ENCODE measurements at places on chromosomes 6 and 20.

DNA sequence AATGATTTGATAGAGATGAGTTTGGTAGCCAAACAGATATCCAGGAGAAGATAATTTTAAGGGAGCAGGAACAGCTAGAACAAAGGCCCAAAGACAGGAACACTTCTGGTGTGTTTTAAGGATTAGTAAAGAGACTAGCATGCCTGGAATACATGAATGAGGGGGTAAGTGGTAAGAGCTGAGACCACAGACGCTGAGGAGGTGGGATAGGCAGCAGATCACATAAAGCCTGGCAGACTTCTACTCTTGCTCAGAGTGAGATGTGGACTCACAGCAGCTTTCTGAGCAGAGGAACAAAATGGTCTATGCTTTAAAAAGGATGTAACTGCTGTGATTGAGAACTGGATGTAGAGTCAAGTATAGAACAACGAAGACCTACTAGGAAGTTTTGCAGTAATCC is 100.1 kb downstream of the EPHA7 start:
- DNase-seq, result no peak

GRCh38 chr20:22954661-22955060 is 80.5 kb upstream of the SSTR4 start:
- DNase-seq, result no peak

DNA sequence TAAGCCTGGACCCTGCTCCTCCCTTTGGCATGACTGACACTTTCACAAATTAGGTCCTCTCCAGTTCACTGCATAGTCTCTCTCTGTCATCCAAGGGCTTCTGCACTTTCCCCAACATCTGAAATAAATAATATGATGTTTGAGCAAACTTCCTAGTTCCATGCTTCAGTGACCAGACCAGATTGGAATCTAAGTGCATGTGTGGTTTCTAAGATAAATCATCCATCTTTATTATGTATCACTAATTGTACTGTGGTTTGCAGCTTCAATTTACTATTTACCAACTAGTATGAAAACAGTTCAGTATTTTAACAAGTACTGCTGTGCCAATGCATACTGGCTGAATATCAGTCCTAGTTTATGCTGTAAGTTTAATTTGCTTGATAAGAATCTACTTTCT is 18.7 kb downstream of the SESN1 start:
- DNase-seq, result peak; percentile 52

DNA sequence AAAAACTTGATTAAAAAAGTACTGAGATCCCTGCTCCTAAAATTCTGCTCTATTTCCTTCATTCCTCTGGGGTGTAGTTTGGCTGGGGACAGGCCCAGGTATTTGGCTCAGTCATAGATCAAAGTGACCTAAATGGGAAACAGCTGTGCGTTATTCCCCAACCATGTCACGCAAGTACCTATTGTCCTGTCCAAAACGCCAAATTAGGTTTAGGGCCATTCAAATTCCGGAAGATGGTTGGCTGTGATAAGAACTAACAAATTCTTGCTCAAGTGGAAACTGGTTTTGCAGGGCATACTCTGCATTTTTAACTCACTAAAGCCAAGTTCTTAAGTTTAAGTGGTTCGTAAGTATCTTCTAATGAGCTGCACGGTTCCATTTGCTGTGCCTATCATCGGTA is 147.6 kb upstream of the TMEM170B start:
- DNase-seq, result peak; percentile 39

GRCh38 chr20:58169450-58169849 is 59.0 kb downstream of the ANKRD60 start:
- no peak for DNase-seq

- DNase-seq, result peak; percentile 47
Measured at GRCh38 chr20:7924692-7925091, 15.6 kb downstream of the HAO1 start.

DNA sequence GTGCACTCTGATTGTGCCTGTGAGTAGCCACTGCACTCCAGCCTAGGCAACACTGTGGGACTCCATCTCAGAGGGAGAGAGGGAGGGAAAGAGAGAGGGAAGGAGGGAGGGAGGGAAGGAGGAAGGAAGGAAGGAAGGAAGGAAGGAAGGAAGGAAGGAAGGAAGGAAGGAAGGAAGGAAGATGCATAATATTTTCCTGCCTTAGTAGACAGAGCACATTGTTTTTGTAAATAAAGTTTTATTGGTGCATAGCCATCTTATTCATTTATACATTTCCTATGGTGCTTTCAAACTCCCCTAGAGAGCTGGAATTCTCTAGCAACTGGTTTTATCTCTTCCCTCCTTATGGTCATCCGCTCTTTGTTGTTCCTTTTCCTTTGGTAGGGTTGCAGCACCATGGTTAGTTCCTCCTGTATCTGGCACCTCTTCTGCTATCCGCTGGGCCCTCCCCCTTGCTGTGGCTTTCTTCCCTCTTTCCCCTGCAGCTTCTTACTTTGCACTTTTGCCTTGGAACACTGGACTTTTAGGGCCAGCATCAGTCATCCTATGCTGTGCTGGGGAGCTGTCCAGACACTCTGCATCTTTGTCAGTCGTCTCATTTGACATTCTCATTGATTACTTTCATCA is 20.2 kb downstream of the GPR6 start:
- DNase-seq, result no peak

DNA sequence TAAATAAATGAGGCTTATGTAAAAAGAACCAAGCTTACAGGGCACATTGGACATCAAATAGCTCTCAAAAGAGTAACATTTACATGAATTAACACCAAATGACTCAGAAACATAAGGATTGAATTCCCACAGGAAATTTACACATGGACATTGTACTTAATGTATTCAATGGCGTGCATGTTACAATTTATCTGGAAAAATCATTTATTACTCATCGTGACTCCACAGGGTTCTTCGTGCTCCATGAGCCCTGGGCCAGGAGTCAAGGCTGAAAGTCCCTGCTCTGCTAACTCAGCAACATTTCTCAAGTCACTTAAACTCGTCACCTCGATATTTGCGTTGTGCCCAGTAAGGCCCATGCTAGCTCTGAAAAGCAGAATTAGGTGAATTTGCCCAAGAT is 158.5 kb downstream of the PHACTR1 start:
- DNase-seq, result peak; percentile 60

GRCh38 chr6:16359563-16359962 is 121.2 kb downstream of the GMPR start:
- DNase-seq, result no peak

DNA sequence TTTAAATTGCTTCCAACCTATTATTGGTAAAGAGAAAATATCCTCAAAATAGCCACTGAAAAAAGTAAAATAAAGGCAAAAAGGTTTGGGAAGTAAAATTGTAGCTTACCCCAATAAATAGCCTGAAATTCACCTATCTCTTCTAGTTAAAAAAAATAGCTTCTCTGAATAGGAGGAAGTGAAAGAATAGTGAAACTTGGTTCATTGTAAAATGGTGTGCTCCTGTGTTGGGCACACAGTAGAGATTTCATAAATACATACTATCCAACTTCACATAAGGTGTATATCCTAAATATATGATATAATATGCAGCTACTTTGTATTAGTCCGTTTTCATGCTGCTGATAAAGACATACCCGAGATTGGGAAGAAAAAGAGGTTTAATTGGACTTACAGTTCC is 45.3 kb downstream of the CDK19 start:
- DNase-seq, result no peak

GRCh38 chr20:37299718-37300528 is 10.5 kb downstream of the MANBAL start:
- DNase-seq, result no peak

DNA sequence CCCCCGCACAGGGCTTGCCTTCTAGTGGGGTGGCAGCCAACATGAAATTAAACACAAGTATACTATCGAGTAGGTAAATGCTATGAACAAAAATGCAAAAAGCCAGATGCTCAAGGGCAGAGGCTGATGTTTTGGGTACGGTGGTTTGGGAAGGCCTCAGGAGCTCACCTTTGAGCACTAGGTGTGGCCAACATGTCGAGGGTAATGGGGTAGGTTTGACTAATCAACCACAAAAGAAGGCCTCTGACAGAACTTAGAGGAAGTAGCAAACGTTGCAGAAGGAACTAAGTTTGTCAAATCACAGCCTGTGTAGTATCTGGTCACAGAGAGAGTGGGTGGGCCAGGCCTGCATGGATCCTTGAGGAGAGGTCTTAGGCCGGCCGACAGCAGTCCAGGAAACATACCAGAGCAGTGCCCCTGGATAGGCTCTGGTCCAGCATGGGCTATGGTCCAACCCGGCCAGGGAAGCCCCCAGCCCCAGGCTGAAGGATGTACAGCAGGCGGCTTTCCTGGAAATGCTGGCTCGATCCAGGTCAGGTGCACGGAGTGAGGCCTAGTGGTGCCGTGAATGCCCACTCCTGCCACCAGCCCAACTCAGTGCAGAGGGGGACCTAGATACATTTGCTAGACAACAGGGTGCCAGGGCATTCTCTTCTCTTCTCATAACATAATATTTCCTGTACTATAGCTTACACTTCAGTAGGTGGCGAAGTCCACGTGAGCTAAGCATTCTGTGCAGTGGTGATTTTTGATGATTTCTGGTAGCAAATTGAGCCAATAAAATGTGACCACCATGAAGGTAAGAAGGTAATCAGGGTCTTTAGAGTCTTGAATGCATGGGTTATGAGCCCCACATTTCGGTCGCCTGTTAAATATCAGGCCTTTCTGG is 56.3 kb upstream of the CD93 start:
- no peak for DNase-seq

DNA sequence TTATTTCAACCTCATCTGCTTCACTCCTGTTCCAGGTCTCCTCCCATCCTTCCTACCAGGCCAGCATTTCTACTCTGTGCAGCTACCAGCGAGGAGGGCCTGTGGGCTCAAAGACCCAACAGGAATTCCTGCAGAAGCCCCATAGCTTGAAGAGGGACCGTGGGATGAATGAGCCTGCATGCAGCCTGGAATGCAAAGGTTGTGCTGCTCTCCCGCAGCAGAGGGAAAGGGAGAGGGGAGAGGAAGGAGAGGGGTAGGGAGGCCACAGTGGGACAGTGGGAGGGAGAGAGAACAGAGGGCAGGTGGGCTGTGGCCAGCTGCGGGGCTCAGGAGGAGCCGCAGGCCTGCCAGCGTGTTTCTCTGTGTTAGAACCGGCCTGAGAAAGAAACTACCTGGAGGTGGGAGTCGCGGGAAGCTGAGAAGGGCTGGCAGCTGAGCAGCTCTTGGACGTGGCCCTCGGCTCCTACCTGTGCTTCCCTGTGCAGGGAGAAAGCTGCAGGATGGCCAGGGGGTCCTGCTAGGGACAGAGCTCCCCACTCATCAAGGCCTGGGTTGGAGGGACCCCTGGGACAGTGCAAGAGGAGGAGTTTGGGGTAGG is 66.1 kb upstream of the MLN start:
- DNase-seq, result no peak

GRCh38 chr20:7274870-7275269 is 507.4 kb downstream of the BMP2 start:
- DNase-seq, result no peak

DNA sequence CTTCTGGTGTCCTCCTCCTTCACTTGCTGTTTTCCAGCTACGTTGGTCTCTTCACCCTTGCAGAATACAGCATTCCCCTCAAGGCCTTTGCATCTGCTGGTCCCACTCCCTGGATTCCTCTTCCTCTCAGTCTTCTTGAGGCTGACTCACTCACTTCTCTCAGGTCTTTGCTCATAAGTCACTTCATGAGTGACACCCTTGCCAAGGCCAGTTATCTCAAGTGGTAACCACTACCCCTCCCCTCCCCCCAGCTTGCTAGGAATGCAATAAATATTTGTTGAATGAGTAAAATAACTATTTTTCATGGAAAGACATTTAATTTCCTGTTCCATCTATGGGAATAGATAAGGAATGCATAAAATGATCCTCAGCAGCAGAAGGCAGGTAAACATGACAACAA is 131.7 kb downstream of the PLCB4 start:
- no peak for DNase-seq

GRCh38 chr6:134757911-134758361 is 192.0 kb downstream of the ALDH8A1 start:
- DNase-seq, result no peak

DNA sequence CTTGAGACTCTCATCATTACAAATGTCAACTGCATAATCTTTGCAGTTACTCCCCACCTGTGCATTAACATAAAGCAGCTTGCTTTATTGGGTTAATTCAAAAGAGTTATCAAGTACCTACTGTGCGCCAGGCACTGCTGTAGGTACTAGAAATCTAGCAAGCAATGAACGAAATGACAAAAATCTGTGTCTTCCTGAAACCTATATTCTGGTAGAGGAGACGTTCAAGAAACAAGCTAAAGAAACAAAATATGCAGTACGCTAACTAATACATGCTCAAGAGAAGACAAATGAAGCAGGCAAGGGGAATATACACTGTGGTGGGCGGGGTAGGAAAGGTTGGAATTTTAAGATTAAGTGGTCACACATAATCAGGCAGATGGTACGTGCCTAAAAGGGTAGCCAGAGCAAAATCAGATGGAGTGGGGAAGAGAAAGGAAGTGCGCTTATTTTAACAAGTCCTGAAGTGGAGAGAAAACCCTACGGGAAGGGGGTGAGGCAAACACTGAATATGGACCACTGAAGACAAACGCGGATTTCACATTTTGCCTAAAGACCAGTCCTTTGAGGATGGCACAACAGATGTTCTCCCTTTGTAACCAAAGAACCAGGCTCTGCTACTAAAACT is 1.2 kb downstream of the ELOVL2 start:
- DNase-seq, result no peak

- no peak for DNase-seq
Measured at GRCh38 chr6:141103246-141103645, 1029.5 kb upstream of the GJE1 start.

DNA sequence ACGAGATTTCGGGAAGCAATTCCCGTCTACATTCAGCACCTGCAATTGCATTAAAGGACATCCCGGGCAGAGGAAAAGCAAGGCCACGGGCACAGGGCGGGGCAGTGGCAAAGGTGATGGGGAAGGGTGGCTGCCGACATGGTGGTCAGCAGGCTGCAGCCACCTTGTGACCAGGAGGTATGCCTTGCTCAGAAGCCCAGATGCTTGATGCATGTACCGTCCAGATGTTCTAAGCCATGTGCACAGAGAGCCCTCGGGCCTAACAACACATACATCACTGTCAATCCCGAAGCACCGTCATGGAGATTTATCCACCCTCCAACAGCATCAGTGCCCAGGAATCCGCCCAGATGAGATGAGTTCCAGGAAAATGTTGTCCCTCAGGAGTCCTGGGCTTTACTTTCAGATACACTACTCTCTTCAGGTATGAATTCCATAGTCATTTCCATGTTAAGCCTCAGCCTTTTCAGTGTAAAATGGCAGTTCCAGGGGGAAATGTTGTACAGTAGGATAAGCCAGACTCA is 77.8 kb upstream of the FRMD1 start:
- no peak for DNase-seq

- DNase-seq, result peak; percentile 66
Measured at GRCh38 chr6:74268815-74269599, 573.0 kb downstream of the CD109 start.

- DNase-seq, result no peak
Measured at GRCh38 chr6:132354517-132355167, 46.6 kb downstream of the MOXD1 start.

DNA sequence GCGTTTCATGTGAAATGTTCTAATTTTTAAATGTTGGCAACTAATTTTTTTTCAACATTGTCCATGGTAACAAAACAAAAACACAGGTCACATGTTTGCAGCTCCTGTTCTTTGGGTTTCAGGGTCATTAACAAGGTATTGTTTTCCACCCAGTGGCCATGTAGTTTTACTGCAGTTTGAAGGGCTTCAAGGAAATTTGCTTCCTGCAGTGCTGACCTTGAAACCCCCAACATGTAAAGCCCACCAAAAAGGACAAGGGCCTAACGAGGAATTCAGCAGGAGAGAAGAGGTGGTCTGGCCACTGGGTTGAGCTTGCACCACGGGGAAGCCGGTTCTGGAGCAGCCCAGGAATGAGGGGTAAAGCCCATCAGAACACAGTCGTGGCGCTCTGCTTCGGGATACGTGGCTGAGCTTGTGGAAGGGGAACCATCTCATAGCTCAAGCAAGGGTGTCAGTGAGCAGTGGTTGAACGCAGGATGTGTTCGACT is 13.9 kb upstream of the KLHL31 start:
- no peak for DNase-seq

Measured in skin of body (tissue), 3 donors.